Cardiac septum (tissue), 1 donor: ENCODE measurements at places on chromosomes 7 and 10. TPM values are rescaled to one million over a fixed set of nuclear protein-coding genes. Genes with fewer than 3 reads are reported as not detected.

GRCh38 chr7:144649120-144649519 lies 186.7 kb downstream of the TPK1 start:
- DNase-seq, result no peak

DNA sequence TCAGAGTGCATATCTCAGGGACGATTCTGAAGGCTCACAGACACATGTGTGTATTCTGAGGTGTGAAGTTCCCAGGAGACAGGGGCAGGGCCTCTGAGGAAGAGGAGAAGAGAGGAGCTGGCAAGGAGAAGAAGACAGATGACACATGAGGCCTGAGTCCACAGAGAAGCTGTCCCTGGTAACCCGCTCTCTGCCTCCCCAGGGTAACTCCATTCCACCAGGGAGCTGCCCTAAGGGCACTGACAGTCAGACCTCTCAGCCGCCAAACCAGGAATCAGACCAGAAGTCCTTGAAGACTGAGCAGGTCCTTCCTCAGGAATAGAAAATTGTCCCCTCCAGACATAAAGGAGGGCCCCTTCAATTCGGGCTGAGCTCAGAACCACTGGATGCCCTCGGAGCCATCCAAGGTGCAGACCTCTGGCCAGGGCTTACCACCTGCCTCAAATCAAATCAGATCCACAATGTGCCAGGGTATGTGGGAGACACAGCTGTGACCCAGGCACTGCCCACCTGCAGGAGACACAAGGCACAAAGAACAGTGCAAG lies 57.4 kb downstream of the TLL2 start:
- DNase-seq, result peak; percentile 70

- DNase-seq, result no peak
These were observed 81.1 kb upstream of the NEUROD6 start for GRCh38 chr7:31421607-31422006.

DNA sequence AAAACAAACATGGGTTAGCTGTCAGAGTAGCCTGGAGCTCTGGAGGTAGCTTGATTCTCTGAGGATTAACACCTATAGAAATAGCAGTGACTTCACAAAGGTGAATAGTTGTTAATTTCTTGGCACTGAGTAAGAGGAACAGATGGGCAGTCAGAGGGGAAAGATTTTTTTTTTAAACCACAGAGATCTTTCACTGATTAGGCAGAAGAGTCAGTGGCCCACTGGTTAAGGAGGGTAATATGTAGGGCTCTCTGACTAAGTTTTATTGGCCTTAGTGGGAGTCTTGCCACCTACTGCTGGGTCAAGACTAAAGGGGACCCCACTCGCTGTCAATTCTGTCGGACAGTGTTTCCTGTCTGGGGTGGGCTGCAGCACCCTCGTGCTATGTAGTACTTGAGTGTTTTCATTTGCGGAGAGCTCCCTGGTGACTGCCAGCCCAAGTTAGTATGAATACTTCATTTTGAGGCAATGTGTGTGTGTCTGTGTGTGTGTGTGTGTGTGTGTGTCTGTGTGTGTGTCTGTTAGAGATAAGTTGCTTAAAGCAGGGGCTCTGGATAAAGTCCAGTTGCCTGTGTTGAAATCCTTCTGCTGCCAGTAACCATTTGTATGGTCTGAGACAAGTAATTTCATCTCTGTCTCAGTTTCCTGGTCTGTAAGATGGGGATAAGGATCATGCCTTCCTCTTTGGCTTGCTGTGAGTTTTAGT lies 145.2 kb downstream of the ARID5B start:
- no peak for DNase-seq

GRCh38 chr7:100896732-100897608 lies 1.3 kb upstream of the ACHE start:
- DNase-seq, result no peak

The BAIAP2L1 gene
- total RNA-seq, result 1.9 TPM

DNA sequence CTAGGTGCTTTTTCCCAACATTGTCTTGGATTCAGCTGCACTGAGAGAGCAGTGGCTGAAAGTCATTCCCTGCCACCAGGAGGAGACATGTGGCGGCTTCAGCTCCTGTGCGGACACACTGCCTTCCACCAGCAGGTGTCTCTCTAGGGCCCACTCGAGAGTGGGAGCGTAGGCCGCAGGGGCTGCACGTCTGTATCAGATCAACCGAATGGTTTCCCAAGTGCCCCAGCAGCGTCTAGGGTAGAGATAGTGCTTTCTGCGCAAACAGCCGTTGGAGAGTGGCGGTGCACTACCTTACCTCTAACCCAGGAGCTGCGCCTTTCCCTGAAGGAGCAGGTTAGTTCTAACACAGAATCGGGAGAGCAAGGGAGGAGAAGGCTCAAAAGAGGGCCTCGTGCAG lies 31.7 kb downstream of the PAPOLB start:
- DNase-seq, result no peak

DNA sequence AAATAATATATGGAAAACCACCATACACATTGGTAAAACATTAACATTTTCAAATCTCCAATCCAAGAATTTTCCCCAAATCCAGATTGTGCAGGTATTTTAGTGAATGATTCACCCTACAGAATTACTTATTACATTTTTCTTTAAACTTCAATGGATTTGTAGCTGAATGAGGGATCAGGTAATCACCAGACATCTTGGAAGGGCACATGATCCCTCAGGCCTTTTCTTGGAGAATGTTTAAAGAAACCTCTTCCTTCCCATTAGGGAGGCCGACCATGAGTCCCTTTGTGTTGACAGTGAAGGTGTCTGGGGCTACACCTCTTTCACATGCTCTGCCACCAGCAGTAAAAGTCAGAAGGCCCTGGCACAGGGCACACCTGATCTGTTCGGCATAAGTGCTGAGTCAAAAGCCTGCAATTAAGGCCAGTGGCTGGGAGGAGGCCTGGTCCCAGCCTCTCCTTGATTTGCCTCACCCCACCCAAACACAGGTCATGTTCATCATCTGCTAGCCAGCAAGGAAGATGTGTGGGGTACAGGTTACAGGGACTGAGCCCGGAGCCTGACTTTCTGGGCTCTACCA lies 207.7 kb downstream of the SNX10 start:
- no peak for DNase-seq

The MICU1 gene
- total RNA-seq, result 43.2 TPM

GRCh38 chr7:27739301-27739908 lies 557 bp upstream of the TAX1BP1 start:
- no peak for DNase-seq

DNA sequence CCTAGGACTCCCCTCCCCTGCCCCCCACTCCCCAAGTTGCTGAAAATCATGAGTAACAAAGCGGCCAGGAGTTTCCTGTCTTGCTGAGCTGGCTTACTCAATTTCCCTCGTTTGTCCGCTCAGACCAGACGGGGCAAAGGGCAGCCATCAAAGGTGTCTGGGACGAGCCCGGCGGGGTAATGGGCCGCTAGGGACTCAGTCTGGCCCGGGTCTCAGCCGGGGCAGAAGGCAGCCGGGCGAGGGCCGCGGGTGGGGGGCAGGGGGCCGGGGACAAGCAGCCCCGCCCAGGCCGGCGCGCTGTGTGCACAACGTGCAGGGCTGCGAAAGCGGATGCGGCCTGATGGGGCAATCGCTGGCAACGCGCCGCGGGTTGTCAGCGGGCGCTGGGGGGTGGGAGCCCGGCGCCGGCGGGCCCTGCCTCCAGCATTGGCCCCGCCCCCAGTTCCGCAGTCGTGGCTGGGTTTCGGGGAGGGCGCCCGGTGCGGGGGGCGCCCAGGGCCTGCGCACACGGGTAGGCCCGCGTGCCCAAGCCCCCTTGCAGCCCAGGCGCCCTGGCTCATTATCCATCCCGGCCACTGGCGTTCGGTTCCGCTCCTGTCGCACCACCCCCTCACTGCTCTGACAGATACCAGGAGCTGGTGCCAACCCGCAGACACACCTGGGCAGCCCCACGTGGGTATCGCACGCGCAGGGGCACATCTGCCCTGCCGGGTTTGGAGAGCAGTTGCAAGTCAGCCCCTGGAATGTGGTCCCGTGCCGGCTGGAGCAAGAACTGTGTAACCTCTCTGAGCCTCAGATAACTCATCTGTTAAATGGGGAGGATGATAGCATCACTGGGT lies 35.1 kb downstream of the DNAJB12 start:
- DNase-seq, result peak; percentile 97

GRCh38 chr10:1674501-1674900 lies 62.8 kb downstream of the ADARB2 start:
- DNase-seq, result no peak

DNA sequence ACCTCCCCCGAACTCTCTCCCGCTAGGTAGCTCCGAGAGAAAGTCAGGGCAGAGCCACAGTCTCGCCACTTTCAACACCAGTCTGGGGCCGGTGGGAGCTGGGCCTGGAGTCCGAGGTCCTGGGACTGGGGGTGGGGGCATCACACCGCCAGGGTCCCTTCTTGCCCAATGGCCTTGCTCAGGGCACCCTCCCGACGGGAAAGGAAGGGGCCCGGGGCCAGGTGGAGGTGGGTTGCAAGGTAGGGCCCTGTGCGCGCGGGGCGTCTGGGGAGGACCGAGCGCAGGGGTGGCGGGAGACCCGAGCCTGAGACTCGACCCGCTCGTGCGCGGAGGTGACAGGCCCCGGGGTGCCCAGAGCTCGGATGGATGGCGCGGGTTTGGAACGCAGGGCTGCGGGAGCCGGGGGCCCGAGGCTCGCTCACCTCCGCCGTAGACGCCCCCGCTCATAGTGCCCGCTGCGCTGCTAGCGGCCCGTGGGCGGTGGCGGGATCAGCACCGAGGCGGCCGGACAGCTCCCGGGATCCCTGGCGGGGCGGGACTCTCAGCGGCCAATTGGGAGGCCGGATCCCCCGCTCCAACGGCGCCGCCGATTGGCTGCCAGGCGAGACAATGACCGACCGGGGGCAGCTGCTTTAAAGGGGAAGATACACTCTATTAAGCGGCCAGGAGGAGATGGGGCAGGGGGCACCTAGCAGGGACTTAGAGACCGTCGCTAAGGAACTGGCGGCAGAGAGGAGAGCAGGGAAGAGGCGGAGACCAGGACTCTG lies at the start of gene ACTL6B:
Gene ACTL6B (minus strand): TSS at position 541 of the 767 bp plus-strand sequence. CDS start 94 bp downstream, at position 447.
- no peak for DNase-seq

DNA sequence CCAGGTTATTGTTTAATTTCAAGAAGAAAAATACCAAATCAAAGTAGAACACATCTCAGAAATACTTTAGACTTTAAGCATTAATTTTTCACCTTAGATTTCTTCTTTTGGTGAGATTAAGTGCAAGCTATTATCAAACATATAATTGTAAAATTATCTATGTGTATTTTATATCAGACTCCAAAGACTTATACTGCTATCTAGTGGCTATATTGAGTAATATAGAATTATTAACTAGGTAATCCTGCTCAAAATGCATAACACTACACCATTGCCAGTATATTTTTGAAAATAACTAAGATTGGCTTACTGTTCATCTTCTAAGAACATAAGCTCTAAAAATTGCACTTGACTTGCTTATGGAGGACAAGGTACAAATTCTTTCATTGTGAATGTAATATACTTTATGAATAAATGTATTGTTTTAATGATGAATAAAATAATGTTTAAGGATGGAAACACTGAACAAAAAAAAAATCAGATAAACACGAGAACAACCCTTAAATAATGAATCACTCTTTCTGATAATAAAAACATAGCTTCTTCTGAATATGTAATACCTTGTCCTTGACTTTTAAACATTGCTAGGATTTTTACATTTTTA lies 86.7 kb upstream of the GNAI1 start:
- DNase-seq, result no peak

The GHRHR gene
- total RNA-seq, result not detected

The GARIN1A gene
- 2.4 TPM for total RNA-seq

DNA sequence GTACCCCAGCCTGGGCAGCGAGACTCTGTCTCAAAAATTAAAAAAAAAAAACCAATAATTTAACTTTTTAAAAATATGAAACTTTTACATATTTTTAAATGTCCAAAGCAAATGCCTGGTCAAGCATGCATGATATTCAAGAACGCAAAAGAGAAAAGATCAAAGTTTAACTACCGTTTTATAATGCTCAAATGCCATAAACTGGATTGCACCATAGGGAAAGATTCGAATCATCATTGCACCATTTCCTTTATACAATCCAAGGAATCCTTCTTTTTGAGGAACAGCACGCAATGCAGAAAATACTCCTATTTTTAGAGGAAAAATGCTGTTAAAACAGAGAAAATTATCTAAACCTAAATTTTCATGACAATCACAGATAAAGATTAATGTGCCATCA lies 20.9 kb downstream of the SLC25A16 start:
- no peak for DNase-seq

DNA sequence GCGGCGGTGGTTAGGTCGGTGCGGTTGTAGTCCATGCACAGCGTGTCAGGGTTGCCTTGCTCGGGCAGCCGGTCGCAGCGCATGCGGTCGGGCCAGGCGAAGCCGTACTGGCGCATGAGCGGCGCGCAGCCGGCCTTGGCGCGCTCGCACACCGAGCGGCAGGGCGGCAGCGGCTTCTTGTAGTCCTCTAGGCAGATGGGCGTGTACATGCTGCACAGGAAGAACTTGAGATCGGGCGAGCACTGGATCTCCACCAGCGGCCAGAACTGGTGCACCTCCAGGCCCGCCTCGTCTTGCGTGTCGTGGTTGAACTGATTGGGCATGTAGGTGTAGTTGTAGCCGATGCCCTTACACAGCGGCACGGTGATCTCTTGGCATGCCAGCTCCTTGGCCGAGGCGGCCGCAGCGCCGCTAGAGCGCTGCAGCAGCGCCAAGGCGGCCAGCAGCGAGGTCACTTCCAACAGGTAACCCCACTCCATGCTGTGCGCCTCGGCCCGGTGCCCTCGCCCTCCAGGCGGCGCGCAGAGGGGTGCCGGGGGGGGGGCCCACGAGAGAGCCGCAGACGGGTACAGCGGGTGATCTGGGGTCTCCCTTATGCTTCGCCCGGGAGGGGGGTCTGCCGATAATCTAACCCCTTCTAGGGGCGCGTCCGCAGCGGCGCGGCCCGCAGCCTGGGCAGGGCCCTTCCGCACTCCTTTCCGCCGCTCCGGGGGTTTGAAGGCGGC lies 983 bp downstream of the FZD8 start:
- DNase-seq, result no peak

GRCh38 chr7:151135525-151135845 lies 32.0 kb downstream of the GBX1 start:
- no peak for DNase-seq

The SLIT1 gene
- total RNA-seq, result 0.05 TPM

- DNase-seq, result no peak
These were observed 52.7 kb downstream of the GCC1 start for GRCh38 chr7:127532736-127533135.

The ZNF804B gene
- total RNA-seq, result 0.05 TPM

DNA sequence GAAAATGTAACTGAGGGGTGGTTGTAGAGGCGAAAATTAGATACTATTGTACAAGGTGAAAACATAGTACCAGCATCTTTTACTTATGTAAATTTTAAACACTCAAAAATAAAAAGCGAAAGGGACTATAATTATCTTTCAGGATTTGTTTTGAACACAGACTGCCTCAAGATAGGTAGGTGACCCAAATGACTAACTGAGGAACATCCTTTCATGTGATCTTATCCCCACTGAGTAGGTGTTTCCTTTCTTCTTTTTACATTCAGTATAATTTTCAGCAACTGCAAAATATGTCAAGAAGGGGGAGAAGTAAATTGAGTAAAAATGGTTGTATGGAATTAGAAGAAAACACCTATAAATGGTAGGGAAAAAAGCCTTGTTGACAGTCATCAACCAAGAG lies 236.7 kb downstream of the PHF14 start:
- no peak for DNase-seq
